ENCODE measurements at places on chromosomes 3 and 15.

DNA sequence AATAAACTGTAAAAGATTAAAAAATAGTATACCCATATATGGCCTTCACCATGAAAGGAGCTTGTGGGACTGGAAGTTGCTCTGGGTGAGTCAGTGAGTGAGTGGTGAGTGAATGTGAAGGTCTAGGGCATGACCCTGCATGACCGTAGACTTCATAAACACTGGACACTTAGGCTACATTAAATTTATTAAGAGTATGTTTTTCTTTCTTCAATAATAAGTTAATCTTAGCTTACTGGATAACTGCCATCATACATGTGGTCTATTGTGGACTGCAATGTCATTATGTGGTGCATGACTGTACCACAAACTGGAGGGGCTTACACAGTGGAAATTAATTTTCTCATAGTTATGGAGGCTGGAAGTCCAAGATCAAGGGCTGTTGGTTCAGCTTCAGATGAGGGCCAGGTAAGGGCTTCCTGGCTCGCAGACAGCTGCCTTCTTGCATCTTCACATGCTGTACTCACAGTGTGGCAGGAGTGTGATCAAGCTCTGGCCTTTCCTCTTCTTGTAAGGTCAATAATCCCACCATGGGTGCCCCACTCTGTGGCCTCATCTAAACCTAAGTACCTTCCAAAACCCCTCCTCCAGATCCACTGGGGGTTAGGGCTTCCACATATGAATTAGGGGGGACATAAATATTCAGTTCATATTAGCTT is 40.8 kb upstream of the PRR23E start:
- no peak for DNase-seq

DNA sequence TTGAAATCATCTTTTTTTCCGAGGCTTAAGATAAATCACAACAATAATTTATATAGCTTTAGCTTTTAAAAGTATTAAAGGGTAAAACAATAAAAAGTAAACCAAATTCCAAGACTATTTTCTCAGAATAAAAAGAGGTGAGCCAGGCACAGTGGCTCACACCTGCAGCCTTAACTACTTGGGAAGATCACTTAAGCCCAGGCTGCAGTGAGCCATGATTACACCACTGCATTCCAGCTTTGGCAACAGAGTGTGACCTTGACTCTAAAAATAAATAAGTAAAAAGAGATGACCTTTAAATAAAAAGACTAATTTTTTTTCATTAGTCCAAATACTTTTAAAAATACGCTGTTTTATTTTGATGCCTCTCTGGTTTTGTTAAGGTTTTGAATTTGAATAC is 54.4 kb downstream of the C3orf80 start:
- no peak for DNase-seq

GRCh38 chr3:12579456-12579855 is 22.6 kb downstream of the MKRN2 start:
- no peak for DNase-seq

GRCh38 chr15:52095597-52096262 is 16.8 kb downstream of the BCL2L10 start:
- DNase-seq, result no peak

GRCh38 chr15:90413411-90414379 is 25.7 kb downstream of the IQGAP1 start:
- DNase-seq, result no peak

DNA sequence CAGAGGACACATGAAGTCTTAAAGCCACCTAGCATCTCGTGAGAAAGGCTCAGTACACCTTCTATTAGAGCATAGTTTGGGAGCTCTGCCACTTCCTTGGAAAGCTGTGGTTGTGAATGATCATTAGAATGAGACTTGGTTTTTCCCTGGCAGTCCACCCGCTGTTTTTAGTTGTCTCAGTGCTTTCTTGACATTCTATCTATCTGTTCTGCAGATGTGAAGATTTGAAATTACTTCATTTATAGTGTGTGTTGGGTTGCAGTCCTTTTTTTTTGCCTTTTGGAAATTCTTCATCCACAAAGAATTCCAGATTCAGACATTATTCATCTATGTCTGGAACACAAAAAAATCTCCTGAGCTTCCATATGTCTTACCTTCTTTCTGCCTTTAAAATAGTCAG is 23.7 kb downstream of the PPP2R3A start:
- no peak for DNase-seq

DNA sequence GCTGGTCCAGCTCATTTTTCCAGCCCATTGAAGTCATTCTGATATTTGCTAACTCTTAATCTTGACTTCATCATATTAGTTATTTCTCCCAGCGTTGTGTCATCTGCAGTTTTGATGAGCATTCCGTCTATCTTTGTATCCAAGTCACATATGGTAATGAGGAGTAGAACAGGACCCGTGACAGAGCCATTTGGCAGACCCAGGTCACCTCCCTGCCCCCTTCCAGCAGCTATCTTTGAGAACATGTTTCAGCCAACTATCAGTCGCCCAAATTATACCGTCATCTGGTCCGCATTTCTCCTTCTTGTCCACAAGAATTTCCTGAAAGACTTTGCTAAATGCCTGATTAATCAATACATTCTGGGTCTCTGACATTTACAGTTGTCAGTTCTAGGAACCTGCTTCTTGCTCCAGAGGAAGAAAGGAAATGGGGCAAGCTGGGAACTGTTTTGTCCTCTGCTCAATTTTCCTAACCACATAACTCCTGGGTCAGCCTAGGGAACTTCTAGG is 347.1 kb upstream of the NR2E3 start:
- no peak for DNase-seq

GRCh38 chr3:191593486-191593885 is 132.5 kb downstream of the PYDC2 start:
- DNase-seq, result no peak

GRCh38 chr3:126607214-126607908 is 47.6 kb downstream of the TXNRD3 start:
- peak; percentile 12 for DNase-seq

DNA sequence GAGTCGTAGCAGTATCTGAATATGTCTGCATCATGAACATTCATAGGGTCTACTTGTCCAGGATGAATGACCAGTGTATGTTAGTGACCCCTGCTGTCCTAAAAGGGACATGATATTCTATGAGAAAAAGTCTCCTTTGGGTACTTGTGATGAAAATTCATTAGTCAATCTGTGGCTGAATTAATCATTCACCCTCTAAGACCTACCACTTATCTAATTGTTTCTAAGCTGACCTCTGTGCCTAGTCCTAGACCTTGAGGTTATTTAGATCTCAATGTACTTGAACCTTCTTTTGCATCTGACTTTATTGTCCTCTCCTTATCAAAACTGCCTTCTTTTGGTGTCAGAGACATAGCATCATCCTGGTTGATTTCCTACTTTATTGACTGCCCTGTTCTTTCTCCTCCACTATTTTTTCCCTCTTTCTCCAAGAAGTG is 799.3 kb downstream of the DIPK2A start:
- no peak for DNase-seq

- no peak for DNase-seq
These were observed 108.3 kb upstream of the UBE2E1 start for GRCh38 chr3:23697416-23697815.

GRCh38 chr3:140767566-140767965 is 89.7 kb downstream of the TRIM42 start:
- no peak for DNase-seq

- DNase-seq, result no peak
These were observed 71.7 kb downstream of the P3H2 start for GRCh38 chr3:190048932-190049441.

DNA sequence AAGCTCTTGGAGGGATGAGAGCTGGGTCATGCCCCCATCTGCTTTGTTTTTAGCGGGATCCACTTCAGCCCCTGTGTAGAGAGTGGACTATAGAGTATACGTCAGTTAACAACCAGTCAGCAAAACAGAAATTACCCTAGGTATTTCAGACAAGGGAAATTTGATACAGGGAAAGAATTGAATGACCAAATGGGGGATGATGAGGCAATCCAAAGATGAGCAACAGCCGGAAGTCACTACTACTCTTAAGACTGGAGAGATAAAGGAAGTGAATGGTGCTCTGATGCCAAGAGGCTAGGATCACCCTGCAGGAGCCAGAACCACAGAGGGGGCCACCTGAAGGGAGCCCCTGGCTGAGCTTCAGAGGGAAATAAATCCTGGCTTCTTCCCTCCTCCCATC is 1.7 kb upstream of the GPR62 start:
- no peak for DNase-seq

DNA sequence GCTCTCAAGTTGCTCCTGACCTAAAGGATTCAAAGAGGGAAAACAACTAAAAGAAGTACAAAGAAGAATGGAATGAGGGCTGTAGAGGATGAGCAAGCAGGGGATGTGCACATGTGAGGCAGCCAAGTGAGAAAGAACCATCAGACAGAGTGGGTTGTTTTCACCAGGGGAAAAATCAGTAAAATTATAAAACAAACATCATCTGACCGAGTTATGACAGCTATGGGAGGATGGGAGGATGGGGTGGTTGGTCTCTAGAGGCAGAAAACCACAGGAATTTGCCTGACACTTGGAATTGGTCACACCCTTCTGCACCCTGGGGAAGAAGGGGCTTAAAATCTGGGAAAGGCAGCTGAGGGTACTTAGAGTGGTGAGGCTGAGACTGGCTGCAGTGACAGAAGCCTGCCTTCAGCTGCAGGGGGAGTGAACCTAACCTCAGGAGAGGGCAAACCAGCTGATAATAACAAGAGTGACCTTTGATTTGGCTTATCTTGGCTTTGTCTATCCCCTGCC is 10.1 kb downstream of the ARHGAP31 start:
- DNase-seq, result no peak

DNA sequence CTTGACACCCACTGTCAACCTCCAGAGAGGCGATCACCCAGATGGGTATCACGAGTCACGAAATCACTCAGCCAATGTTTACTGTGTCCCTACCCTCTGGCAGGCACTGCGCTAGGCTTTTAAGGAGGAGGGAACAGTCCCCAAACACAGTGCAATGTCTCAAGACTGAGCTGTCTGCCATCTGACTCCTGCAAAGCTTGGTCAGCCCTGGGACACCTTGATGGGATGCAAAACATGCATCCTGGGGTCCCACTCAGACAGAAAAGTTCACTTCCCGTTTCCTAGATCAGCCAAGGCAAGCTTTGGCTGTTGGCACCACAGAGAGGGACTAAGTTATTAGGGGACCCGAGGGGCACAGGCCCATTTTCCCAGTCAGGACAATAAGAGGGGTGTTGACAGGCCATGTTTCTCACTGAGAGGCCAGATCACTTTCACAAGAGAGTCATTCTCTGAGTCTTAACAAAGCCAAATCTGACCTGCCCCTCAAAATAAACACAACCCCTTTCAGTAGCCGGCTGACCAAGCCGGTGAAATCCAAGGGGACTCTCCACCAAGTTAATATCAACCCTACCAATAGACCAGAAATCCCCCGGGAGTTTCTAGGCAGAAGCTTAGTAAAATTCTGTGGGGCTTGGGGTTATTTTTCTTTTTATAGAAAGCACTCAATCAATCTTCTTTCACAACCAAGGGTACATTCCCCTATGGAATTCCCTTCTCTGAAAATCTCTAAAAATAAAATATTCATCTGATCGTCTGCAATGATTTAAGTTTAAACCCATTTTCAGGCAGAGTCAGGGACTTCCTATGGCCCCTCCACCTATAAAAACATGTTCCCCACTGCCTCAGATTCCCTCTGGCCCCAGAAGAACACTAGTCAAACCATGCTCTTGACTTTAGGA is 3.5 kb downstream of the RFTN1 start:
- DNase-seq, result no peak

GRCh38 chr3:5332270-5332956 is 144.9 kb downstream of the EDEM1 start:
- no peak for DNase-seq

- DNase-seq, result no peak
These were observed 59.1 kb downstream of the LSAMP start for GRCh38 chr3:116386168-116386567.

GRCh38 chr3:46999516-47000197 is 20.2 kb downstream of the NBEAL2 start:
- DNase-seq, result no peak

GRCh38 chr3:10437272-10437994 is 68.0 kb downstream of the ATP2B2 start:
- peak; percentile 75 for DNase-seq

GRCh38 chr3:197201791-197202452 is 96.5 kb downstream of the DLG1 start:
- no peak for DNase-seq

DNA sequence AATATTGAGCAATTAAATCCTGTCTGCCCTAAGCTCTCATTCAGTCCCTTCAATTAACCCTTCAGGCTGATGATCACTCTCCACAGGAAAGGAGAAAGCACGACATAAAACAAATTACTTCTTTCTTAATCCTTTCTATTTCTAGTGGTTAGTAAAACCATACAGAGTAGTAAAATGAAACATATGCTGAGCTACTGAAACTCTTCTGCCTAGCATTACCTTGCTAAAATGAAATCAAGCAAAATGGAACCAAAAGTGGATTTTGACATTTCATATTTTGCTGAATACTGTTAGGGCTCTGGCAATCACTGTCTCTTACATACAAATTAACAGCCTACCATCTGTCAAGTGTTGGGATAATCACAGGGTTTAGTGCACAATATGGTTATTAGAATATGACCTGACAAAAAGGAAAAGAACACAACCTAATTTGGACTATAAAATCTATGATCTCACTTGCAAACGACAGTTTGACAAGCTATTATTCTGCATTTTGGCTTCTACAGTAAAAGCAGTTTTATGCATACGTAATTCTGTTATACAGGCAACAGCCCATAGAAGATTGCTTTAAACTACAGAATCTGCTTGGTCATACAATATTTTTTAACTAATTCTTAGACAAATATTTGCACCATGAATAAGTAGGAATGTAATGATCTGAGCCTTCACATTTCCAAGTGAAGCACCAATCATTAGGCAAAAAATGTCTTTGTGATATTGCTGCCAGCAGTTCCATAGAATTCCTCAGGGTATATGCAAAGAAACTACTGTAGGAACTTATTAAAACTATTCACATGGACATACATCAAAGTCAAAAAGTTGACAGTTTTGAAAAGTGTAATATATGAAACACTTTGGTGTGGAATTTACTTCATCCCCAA is 105.0 kb downstream of the FHIT start:
- DNase-seq, result no peak

DNA sequence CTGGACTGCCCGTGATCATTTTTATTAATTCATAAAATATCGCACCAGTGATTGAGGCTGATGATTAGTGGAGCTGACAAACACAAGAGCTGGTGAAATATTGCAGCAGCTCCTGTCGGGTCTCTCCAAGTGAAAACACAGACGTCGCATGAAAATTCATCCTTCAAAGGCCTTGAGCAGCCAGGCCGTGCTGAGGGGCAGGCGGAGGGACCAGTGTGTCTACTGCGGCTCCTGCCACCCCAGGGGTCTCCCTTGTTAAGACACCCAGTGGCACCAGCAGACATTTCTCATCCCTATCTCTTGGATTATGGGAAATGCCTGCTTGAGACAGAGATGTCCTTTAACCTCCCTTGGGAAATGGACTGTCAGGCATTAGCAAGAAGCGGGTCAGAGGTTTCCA is 289.4 kb upstream of the TLE3 start:
- DNase-seq, result no peak

GRCh38 chr3:129617381-129618185 is 11.1 kb upstream of the PLXND1 start:
- no peak for DNase-seq

- DNase-seq, result no peak
These were observed 5.4 kb upstream of the TRIM59 start for GRCh38 chr3:160454995-160455394.

All from CD4-positive, alpha-beta T cell treated with Interleukin-10 for 1 hour (primary cell).